ENCODE measurements at places on chromosomes 2 and 18. TPM values are rescaled to one million over a fixed set of nuclear protein-coding genes. Genes with fewer than 3 reads are reported as not detected.

- DNase-seq: no peak
These were observed 7.0 kb downstream of the NCKAP5 start for GRCh38 chr2:133561045-133561852.

DNA sequence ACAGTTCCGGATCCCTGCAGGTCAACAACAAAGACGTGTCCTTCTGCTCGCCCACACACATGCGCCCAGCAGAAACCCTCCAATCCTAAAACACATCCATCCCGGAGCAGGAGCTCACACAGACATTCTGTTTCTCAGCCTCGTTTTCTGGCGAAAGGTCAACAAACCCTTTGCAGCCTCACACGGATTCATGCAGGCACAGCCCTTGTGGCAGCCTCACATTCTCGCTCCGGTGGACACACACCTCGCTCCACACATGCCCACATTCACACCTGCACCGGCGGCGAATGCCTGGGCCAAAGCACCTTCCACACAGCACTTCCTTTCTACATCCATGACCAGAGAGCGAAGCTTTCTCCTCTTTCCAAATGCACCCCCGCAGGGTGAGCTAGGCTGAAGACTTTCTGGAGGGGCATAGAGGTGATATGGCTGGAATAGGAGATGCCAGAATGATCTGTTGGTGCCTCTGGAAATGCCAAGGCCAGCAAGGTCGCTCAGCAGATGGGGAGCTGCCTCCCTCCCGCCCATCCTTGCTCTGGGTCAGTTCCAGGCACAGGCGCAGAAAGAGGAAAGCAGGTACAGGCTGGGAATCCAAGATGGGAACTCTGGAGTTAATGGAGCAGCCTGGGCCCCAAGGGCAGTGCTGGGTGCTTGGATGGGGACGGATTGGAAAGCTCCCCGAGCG, 88.8 kb downstream of the CELF4 start:
- no peak for DNase-seq

DNA sequence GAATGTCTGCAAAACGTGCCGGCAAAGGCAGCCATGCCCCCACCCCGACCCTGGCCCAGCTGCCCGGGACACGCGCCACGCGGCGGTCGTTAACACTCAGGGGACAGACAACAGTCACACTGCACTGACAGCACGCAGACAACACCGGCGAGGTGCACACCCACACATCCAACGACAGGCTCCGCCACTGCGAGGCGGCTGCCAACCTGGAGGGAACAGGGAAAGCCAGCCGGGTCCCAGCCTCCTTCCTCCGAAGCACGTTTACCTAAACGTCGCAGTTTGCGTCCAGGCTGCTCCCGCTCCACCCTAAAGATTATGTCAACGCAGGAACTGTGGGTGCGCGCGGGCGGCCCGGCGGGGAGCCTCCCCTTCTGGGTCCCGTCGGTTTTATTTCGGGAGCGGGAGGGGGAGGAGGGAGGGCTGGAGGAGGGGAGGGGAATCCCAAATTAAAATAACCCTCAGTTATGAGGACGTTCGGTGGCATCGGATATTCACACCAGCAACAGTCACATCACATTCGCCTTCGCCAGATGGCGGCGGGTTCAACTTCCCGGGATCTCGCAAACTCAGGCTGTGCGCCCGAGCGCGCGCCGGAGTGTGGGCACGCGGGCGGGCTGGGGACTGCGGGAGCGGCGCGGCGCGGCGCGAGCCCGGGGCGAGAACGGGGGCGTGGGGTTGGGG, 644 bp downstream of the PTGR3 start:
- DNase-seq: peak; percentile 91

DNA sequence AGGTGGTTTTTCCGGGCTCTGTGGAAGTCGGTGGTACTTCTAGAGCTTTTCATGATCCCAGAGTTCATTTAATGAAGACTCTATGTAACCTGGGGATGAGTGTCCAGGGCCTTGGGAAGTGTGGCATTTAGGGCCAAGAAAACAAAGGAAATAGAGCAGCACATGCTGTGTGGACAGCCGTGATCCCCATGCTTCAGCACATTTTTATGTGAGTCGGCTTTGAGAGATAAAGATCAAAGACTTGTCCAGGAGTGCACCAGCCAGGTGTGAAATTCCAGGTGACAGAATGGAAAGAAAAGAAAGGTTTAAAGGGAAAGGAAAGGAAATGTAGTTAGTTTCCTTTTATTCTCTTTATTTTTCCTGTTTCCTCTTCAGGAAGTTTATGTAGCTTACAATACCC, 258.0 kb upstream of the NRP2 start:
- DNase-seq: no peak

- no peak for DNase-seq
These were observed 320.4 kb upstream of the CRIM1 start for GRCh38 chr2:36035137-36035536.

DNA sequence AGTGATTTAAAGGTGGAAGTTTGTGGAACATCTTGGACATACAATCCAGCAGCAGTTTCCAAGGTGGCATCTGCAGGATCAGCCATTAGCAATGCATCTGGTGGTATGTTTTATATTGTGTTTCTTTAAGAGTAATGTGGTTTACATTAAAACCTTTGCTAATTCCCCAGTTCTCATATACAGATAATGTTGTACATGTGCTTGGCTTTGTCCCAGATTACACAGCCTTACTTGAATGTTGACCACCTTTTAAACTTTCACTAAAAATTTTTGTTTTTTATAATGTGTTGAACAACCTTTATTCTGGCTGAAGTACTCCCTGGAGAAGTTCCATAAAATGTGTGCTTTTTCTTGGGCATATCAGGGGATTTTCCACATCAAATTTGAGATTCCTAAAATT, 57.5 kb downstream of the MIB1 start:
- DNase-seq: no peak

- no peak for DNase-seq
These were observed 40.4 kb upstream of the PDCL3 start for GRCh38 chr2:100522430-100522829.

DNA sequence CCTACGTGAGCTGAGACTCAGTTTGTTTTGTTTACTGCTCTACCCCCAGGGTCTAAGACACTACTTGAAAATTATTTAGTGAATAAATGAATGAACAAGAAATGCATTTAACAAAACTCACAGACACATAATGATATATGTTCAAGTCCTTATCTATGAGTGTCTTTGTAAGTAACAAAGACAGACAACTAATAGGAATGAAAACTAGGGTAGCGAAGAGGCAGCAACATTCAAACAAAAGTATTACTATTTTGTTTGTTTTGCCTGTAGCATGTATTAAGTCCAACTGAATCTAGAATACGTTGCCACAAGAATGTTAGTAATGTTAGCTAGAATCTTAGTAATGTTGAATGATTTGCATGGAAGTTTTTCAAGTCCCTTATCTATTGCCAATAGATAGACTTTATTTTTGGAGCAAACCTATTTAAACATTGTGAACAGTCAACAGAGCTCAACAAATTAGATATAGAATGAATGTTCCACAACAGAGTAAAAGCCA, 144.8 kb upstream of the VWC2L start:
- no peak for DNase-seq

DNA sequence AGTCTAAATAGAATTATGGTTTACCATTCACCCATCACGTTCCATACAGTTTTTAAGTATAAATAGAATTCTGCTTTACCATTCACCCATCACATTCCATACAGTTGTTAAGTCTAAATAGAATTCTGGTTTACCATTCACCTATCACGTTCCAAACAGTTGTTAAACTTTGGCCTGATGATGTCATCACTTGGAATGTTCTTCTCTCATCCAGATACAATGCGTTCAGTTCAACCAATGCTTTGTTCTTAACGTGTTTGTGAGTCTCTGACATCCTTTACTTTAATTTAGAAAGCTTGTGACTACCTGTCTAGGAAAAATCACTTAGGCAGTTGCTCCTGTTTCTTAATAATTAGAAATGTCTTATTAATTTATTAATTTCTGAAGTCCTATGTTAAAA, 236.3 kb upstream of the RASGRP3 start:
- no peak for DNase-seq

DNA sequence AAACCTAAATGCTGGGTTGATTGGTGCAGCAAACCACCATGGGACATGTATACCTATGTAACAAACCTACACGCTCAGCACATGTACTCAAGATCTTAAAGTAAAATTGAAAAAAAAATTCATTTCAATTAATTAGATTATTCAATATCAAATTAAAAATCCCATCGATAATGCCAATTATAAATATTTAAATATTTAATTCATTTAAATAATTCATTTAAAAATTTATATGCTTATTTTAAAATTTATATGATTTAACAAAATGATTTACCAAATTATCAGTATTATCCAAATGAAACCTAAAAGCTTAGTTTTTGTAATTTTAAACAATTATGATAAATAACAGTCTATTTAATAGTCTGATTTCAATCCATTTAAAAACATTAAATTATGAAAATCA, 560.4 kb downstream of the NUP35 start:
- no peak for DNase-seq

- no peak for DNase-seq
These were observed 208.0 kb upstream of the FBXO11 start for GRCh38 chr2:48114256-48114655.

DNA sequence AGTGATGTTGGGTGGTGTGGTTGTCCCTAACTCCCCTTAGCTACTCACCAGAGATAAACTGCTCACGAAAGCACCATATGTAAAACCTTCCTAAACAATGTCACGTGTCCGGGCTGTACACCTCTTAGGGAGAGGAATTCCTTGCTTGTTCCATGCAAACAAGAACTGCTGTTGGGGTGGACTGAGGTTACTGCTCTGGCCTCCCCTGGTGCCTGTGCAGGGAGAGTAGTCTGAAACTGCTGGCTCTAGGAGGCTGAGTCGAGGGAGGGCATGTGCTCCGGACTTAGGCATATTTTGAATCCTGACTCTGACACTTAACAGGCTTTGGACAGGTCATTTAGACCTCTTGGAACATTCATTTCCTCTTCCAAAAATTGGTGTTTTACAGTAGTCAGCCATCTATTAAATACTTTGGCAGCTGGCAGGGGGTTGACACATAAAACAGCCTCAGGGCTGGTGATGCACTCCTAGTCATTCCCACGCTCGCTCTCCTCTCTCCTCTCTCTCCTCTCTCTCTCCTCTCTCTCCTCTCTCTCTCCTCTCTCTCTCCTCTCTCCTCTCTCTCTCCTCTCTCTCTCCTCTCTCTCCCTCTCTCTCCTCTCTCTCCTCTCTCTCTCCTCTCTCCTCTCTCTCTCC, 10.6 kb downstream of the THNSL2 start:
- DNase-seq: no peak

DNA sequence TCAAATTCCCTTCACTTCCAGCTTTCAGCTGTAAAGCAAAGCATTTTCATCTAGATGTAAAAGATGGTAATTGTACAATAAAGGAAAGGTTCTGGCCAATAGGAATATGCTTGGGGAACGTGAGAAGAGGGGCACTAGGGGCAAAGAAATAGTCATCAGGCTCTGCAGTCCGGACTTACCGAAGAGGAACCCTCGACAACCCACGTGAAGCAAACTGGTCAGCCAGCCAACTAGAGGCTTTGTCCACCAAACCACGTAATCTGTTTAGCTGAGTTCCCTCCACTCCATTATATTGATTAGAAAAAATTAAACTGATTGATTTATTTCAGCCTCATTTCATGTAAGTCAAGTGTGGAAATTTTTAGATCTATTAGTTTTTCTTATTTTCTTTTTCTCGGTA, 300.4 kb upstream of the FANCL start:
- DNase-seq: no peak

- DNase-seq: no peak
These were observed 48.6 kb downstream of the TMEM18 start for GRCh38 chr2:628651-629050.

GRCh38 chr2:78465707-78466106, 559.8 kb upstream of the REG3G start:
- DNase-seq: no peak

- no peak for DNase-seq
These were observed 33.3 kb upstream of the KLF11 start for GRCh38 chr2:10009811-10010781.

Gene TPO
- 2.0 TPM for total RNA-seq

Gene BZW1
- total RNA-seq: 128 TPM

Gene XDH
- 0.49 TPM for total RNA-seq

Gene EGR4
- total RNA-seq: not detected

Gene NHEJ1
- total RNA-seq: 17.7 TPM

Gene SEC11C
- 9.1 TPM for total RNA-seq

Gene DTNA
- 18.4 TPM for total RNA-seq

Gene NDUFB3
- total RNA-seq: 38.8 TPM

Gene TUBA3E
- total RNA-seq: not detected

Gene IMPA2
- total RNA-seq: 128 TPM

Gene GPR45
- not detected for total RNA-seq

Gene SLC9A2
- not detected for total RNA-seq

Gene RTKN
- 24.6 TPM for total RNA-seq

All from vagina (tissue), 2 donors.